ENCODE measurements at places on chromosomes 16 and 17. TPM values are rescaled to one million over a fixed set of nuclear protein-coding genes. Genes with fewer than 3 reads are reported as not detected.

The LRRC46 gene
- total RNA-seq = 2.9 TPM

The BAHCC1 gene
- total RNA-seq = 9.6 TPM

The MYH11 gene
- 0.12 TPM for total RNA-seq

The SYCE1L gene
- total RNA-seq = 7.3 TPM

The KRTAP4-9 gene
- not detected for total RNA-seq

The ZG16B gene
- total RNA-seq = 0.62 TPM

The SEZ6L2 gene
- total RNA-seq = 19.9 TPM

The KCNJ12 gene
- total RNA-seq = 1.7 TPM

The OR1D5 gene
- total RNA-seq = not detected

The KRT40 gene
- not detected for total RNA-seq
